ENCODE measurements at places on chromosomes 13 and 19. TPM values are rescaled to one million over a fixed set of nuclear protein-coding genes. Genes with fewer than 3 reads are reported as not detected.

DNA sequence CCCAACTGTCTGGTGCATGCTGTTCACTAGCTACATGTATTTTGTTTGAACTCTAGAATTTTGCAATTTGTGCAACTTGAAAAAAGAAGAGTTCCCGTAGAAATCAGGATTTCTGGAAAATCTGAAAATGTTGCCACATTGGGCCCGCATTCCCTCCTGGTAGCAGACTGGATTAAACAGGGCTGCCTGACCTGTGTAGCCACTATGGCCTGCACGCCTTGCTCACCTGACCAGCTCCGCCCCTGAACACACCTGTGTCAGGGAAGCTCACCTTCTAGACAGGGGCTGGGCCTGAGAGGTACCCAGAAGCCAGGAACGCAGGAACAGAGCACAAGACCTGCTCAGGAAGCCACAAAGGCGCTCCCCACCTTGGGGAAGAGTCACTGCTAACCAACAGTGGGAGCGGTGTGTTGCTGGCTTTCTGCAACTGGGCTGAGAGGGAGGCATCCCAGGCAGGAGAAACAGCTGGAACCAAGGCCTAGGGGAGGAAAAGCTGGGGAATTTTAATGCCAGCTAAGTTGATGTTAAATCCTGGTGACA, 106.5 kb downstream of the UQCRFS1 start:
- DNase-seq: no peak

DNA sequence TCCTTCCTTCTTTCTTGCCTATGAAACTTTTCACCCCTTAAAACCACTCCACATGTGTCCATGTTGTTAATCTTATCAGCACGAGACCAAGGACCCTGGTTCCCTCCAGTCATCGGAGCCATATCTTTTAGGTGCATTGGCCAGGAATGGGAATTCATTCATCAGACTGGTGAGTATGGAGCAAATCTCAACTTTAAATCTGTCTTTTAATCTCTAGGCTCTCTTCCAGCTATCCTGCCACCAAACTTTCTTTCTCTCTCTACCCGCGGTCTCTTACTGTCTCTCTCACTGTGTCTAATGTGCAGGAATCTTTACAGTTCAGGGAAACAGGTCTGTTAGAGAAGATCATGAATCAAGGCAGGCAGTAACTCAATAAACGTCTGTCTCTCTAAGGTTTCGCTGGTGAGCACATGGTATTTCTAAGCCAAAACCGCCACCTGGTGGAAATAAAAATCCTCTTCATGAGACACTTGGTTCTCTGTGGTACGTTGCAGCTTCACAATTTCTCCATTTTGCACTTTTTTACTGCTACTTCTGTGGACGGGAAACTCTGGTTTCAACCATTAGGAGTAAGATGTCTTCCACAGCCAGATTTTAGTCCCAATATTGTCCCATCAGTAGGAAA, 16.1 kb downstream of the LGALS16 start:
- no peak for DNase-seq

DNA sequence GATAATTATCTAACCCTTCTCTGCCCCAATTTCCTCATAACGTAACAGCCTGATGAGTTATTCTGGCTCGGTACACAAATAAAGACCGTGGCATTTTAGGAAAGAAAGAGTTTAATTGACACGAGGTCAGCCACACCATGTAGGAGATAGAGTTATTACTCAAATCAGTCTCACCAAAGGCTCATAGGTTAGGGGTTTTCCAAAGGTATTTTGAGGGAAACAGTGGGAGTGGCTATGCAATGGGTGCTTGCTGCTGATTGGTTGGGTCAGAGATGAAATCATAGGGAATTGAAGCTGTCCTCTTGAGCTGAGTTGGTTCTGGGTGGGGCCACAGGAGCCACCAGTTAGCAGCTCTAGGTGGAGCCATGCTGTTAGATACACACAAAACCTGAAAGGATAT, 137.5 kb downstream of the FREM2 start:
- DNase-seq: no peak

GRCh38 chr13:51342706-51343105, 3.2 kb downstream of the SERPINE3 start:
- no peak for DNase-seq

DNA sequence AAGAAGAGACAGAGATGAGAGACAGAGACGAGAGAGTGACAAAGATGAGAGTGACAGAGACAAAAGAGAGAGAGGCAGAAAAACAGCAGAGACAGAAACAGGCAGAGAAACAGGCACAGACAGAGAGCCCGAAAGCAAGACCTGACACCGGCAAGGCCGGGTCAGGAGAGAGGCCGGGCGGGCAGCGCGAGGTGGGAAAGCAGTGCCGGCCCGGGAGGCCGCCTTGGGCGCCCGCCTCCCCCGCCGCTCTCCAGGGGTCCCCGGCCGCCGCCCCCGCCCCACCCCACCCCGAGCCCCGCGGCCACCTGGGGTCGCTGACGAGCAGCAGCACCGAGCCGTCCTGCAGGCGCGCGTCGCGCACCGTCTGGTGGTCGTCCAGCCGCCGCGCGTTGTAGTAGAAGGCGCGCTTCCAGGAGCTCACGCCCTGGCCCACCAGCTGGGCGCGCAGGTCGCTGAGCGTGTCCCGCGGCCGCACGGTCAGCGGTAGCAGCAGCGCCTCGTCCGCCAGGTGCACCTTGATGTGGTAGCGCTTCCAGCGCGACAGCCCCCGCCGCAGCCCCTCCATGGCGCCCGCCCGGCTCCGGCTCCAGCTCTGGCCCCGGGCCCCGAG, at the start of gene TINCR:
Gene TINCR, minus strand, starts transcription at position 594 of the 610 bp plus-strand sequence.
- no peak for DNase-seq

The ZNF575 gene
- total RNA-seq: 1.1 TPM

- DNase-seq: no peak
Observed at GRCh38 chr13:49218493-49219051, 1.6 kb upstream of the MLNR start.

The KLK12 gene
- total RNA-seq: not detected

- DNase-seq: no peak
Observed at GRCh38 chr13:97982286-97982685, 28.8 kb downstream of the IPO5 start.

DNA sequence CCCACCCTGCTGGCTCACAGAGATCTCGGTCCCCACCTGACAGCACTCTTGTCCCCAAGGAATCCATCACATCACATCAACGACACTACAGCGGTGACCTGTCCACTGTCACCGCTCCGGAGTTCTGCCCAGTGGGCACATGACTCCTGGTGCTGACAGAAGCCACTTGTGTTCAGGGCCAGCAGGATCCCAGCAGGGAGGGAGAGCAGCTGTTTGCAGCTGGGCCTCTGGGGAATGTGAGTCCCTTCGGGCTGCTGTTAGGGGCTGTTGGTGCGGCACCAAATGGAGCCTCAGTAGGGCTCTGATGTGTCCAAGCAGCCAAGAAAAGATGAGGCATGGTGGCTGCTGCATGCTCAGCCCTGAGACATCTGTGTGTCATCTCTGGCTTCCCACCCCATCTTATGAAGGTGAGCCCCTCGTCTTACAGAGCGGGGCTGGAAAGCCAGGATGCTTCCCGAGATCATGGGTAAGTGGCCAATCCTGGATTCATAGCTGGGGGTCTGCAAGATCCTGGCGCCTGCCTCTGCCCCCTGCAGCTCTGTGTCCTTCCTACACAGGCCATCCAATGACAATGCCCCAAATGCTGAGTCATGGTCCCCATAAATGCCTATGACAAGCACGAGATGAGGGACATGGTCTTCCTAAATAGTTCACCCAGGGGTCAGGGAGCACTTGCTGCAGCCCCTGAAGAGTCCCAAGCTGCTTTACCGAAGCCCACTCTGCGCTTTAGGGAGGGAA, 56.0 kb downstream of the F2RL3 start:
- no peak for DNase-seq

DNA sequence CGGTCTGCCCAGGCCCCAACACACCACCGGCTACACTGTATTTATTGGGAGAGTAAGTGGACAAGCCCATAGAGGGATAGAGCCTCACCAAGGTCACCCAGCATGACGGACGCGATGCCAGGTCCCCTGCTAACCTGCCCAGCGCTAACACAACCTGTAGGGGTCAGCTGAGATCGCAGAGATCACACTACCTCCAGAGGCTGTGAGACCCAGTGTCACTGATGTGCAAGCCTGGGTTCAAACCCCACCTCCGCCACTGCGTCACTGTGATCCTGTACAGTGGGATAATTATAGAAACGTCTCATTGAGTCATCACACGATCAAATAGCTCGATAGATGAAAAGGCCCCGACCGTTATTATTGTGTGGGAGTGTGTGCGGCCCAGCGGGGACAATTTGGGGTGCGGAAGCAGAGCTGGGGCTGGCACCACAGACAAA, 10.6 kb upstream of the TLE2 start:
- no peak for DNase-seq

DNA sequence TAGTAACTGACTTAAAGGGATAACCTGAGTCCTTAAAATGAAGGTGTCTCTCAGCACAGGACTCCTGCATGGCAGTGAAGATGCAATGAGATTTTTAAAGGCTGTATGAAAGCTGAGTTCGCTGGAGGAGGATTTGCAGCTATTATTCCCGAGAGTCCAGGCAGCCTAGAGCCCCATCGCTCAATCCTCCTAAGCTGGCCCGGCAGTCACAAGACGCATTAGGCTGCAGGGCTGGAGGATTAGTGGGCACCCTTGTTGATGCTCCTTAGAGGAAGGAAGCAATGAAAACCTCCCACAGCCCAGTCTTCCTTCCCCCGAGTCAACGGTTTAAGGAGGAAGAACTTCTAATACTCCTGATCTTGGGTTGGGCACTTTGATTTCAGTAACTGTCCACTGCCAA, 239.5 kb downstream of the EFNB2 start:
- no peak for DNase-seq

GRCh38 chr13:80072231-80072630, 268.7 kb downstream of the SPRY2 start:
- no peak for DNase-seq

GRCh38 chr13:101309014-101309619, 107.2 kb downstream of the NALCN start:
- no peak for DNase-seq

- DNase-seq: no peak
Observed at GRCh38 chr19:5642204-5642603, 19.3 kb downstream of the SAFB start.

- DNase-seq: peak; percentile 71
Observed at GRCh38 chr19:1069009-1069779, 2.2 kb downstream of the ARHGAP45 start.

The SIGLEC9 gene
- 1.7 TPM for total RNA-seq

The MEIOSIN gene
- total RNA-seq: not detected

- DNase-seq: no peak
Observed at GRCh38 chr13:44131069-44131614, 242.5 kb upstream of the SERP2 start.

DNA sequence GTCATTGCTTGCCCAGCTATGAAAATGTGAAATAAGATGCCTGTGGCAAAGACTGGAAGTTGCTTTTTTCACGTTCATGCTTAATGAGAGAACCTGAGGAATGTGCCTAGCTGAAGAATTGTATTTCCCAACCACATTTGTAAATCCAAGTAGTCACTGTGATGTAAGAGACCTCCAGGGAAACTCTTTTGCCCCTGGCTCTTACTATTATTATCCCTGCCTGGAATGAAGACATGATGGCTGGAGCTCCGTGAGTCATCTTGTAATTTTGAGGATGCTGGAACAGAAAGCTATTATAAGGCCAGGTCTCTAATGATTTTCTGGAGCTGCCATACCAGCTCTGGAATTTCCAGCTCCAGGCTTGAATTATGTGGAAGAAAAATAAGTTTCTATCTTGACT, 894.3 kb downstream of the DIAPH3 start:
- DNase-seq: no peak

DNA sequence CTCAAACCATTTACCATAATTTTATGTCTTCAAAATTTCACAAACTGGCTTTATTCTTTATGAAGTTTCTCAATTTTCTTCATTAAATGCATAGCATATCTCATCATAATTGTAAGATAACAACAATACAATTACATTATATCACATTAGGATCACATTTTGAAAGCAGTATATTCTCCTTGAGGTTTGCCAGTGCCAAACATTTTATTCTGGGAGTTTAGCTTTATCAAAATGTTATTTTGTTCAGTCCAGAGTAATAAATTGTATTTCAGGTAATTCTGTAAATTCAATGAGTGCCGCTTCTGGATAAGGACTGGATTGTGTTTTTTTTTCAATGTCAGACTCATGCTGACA, 234.6 kb upstream of the MIR17HG start:
- DNase-seq: no peak

- DNase-seq: no peak
Observed at GRCh38 chr13:36362914-36363313, 16.7 kb upstream of the SPART start.

GRCh38 chr13:93628136-93628797, 401.7 kb downstream of the GPC6 start:
- no peak for DNase-seq

DNA sequence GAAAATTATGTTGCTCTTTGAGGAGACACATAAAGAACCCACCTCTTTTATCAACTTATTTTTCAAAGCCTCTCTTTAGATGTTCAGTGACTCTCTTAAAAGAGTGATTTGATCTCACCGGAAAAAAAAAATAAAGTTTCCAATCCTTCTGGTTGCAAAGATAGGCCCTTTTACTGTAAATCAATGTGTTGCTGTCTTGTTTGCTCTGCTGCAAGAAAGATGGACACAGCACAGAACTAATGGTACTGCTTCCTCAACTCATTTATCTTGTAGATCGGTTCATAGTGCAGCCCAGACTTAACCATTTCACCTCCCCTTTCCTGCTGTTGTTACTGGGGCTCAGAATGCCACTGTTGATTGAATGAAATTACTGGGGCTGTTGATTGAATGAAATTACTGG, 388.9 kb upstream of the KLF12 start:
- DNase-seq: no peak

DNA sequence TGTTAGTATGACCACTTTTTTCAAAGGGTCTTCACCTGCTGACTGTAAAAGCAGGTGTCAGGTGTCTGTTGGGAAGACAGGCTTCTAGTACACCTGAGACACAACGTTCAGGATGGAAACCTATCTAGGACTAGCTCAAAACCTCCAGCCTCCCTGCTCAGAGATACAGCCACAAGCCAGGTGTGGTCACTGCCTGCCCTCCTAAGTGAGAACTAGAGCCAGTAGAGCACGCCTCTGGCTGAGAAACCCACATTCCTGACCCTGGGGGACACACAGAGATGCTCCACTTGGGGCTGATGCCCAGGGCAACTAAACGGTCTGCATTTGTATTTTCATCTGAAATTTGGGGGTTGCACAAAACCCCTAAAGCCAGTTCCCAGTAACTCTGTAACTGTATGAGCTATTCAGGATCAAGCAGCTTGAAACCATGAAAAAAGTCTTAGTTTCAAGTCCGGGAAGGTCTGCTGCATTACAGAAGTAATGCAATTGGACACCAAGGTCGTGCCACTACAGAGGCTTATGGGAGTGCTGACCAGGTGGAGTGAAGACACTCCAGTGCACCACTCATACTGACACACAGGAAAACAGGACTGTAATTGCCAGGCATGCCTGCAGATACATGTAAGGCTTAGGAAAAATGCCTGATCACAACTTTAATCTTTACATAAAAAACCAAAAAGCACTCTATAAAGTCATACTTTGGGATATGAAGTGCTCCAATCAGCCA, 27.8 kb downstream of the ANKRD10 start:
- DNase-seq: no peak

GRCh38 chr19:28933039-28933438, 279.9 kb downstream of the UQCRFS1 start:
- DNase-seq: no peak

The ZFR2 gene
- total RNA-seq: not detected

- no peak for DNase-seq
Observed at GRCh38 chr13:98998831-98999638, 21.2 kb upstream of the DOCK9 start.

- no peak for DNase-seq
Observed at GRCh38 chr19:46626446-46626845, 1.6 kb upstream of the PTGIR start.
